ENCODE measurements at places on chromosomes 4 and X. TPM values are rescaled to one million over a fixed set of nuclear protein-coding genes. Genes with fewer than 3 reads are reported as not detected.

GRCh38 chrX:139202742-139203420 is 327.7 kb upstream of the F9 start:
- no peak for DNase-seq

DNA sequence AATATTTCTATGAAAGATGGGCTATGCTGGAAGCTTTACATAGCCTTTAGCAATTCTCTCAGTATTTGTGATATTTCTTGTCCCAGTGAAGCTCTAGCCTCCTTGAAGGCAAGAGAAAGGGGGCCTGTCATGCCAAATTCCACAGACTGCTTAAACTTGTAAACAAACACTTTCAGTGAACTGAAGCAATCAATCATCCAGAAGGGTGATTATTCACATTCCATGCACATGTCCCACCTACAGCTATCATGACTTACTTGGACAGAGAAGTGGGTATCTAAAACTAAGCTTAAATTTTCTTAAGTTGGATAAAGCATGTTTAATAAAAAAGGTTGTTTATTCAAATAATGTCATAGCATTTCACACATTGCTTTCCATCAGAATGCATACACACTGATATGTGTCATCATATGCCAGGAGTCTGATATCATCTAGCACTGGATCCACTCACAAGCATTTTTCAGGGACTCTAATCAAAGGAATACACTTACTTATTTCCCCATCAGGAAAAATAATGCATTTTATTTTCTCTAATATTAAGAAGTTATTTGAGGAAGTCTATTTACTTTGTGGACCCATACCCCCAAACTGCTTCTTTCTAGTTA is 1.2 kb upstream of the FSTL5 start:
- DNase-seq: no peak

The CORIN gene
- total RNA-seq: not detected

The FREM3 gene
- not detected for total RNA-seq

DNA sequence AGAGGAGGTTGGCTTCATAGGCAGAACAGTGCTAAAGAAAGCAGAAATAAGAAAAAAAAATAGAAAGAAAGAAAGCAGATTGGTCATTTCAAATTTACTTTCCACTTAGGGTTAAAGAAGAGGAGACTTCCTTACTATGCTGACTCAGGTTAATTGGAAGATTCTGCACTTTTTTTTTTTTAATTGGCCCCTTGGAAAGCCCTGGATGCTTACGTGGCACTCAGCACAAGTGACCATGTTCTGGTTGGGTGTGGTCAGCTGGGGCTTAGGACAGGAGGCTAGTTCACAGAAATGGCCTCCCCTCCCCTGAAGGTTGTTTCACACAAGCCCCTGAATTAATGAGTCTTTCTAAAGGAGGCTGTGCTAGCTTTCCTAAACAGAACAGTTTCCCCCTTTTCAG is 14.5 kb downstream of the MAGEA9B start:
- DNase-seq: peak; percentile 6

The CT45A3 gene
- 28.3 TPM for total RNA-seq

The DMP1 gene
- total RNA-seq: not detected

- peak; percentile 90 for DNase-seq
These were observed 41.8 kb downstream of the FNIP2 start for GRCh38 chr4:158810487-158811215.

DNA sequence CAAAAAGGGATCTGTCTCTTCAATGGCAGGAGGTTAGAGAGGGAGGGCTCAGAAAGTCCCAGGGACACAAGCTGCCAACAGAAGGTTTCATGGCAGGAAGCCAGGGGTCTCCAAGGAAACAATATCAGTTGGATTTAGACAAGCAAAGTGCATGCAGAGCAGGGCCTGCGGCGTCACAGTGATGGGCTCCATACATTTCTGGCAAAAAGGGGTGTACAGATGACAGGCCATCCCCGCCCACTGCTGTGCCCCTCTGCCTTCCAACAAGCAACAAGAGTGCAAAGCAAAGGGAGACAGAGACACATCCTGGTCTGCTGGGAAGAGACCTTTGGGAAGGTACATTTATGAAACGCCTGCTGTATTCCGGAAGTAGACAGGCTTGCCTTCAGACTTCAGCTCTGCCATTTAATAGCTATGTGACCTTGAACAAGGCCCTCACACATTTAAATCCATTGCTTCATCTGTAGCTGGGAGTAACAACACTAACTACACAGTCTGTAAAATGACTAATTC is 121.2 kb downstream of the AFAP1 start:
- no peak for DNase-seq

GRCh38 chr4:140702096-140702757 is 54.0 kb downstream of the TBC1D9 start:
- no peak for DNase-seq

GRCh38 chr4:182805321-182805720 is 111.9 kb downstream of the DCTD start:
- DNase-seq: no peak

DNA sequence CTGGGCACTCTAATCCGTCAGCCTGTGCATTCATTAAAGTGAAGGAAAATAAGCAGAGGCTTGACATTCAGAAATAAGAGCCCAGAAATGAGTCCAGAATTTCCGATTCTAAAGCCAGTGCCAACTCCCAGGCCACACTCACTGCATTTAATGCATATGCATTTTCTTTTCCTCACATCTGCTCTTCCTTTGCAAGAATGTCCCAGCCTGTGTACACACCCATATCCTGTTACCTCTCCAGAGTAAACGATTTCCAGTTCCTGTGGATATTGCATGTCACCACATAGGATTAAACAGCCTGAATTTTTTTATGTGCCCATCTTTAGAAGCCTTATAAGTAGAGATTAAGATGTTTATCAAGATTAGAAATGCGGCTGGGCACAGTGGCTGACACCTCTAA is 27.5 kb downstream of the ARX start:
- no peak for DNase-seq

The CT83 gene
- total RNA-seq: not detected

DNA sequence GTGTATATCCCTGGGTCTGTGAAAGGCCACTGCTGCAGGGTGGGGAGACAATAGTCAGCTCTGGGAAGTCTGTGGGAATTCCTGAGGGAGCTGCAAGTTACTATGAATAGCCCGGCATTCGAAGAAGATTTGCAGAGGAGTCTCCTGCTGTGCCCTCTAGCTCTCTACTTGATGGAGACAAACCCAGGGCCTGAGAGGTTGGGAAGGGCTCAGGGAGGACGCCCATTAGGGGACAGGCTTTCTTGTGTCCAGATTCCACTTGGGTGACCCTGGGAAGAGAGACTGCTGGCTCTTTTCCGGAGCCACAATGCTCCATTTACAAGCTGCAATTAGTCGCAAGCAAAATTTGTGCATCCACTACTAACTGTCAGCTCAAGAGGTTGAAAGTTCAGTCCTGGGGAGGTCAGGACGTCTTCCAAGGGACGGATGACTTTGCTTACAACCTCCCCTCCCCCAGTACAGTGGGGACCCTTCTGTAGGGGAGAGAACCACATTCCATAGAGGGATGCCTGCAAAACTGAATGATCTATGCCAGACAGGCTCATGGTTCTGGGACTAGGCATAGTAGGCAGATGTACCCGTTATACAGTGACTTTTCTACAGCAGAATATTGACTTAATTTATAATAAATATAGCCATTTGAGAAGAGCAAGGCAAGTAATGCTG is 48.2 kb upstream of the PHOX2B start:
- DNase-seq: no peak

The CENPU gene
- total RNA-seq: 58.9 TPM

The ADGRL3 gene
- total RNA-seq: 1.8 TPM

GRCh38 chr4:72895408-72895807 is 174.1 kb downstream of the COX18 start:
- no peak for DNase-seq

The SH3BGRL gene
- 20.8 TPM for total RNA-seq

DNA sequence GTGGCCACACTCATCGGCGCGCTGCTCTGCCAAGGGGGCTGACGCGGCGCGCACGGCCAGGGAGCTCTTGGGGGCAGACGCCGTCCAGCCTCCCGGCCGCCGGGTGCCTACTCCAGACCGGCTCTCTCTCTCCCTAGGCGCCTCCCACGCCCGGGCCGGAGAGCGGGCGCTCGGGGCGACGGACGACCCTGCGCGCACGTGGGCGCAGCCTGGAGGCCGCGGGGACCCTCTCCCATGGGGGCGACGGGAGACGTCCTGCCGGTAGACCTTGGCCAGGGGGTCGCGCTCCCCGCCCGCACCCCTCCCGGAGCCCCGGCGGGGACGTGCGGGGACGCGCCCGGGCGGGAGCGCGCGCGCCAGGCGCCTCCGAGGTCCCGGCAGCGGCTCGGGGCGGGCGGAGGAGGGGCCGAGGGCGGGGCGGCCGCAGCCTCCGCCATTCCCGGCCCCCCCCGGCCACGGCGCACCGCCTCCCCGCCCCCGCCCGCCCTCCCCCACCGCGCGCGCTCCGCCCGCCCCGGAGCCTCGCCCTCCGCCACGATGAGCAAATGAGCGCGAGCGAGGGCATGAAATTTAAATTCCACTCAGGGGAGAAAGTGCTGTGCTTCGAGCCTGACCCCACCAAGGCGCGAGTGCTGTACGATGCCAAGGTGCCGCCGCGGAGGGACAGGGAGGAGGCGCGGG is at the start of gene MSL3:
MSL3 (plus strand) TSS at position 519 of the 681 bp plus-strand sequence; CDS start at position 546, 27 bp downstream.
- DNase-seq: peak; percentile 59

The CLDN22 gene
- not detected for total RNA-seq

DNA sequence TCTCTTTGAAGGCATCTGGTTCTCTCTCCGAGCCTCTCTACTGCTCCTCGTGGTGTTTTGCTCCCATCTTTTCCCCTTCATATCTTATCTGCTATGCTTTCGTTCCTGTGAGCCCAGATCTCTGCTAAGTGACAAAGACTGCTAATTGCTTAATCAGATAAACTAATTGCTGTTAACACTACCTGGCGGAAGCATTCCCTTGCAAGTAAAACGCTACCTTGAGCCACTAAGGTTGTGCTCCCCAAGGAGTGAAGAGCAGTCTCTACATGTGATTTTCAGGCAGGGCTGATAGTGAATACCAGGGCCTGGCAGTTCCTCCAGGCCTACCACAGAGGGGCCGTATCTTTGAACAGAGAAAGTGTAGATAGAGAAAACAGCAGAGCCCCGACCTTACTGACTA is 244.0 kb upstream of the GATB start:
- DNase-seq: no peak

GRCh38 chr4:15515106-15515505 is 45.4 kb downstream of the CC2D2A start:
- DNase-seq: no peak

The FRAS1 gene
- 1.9 TPM for total RNA-seq

DNA sequence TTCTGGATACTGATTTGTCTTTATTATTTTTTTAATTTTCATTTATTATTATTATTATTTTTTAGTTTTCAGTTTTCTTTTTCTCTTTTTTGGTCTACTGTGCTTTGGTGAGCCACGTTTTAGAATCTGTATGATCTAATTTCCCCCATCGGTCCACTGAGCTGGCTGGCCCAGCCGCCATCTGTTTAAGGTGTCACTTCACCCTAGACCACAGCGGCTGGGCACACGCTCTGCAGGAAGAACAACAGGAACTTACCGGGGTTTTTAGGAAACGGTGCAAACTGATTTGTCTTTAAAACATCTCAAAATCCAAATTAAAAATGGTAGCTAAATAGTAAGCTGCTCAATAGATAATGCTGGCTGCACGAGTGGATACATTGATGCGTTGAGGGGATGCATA is 48.8 kb upstream of the AMOT start:
- no peak for DNase-seq

The BRS3 gene
- total RNA-seq: not detected

- no peak for DNase-seq
These were observed 54.7 kb downstream of the CD38 start for GRCh38 chr4:15832523-15833451.

DNA sequence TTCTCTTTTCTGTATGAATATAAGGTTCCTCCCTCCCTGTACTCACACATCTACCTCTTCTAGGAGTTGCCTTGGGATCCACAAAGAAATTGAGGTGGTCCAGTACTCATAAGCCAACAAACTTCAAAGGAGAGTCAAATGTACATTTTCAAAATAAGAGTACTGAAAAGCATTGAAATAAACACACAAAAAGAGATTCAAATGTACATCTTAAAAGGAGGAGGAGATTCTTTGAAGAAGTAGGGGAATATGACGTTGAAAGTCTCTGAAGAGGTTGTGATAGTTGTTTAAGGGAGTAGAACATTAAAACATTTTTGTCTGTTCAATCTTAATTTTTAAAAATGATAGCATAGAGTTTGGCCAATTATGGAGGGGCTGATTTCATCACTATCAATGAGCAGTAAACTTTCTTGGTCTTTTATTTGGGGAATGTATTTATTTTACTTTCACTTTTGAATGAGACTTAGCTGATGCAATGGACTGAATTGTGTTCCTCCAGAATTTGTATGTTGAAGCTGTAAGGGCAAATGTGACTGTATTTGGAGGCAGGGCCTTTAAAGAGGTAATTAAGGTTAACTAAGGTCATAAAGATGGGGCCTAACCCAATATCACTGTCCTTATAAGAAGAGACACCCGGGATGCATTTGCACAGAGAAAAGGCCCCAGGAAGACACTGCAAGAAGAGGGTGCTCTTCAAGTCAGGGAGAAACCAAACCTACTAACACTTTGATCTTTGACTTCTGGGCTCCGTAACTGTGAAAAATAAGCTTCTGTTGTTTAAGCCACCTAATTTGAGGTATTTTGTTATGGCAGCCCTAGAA is 226.3 kb upstream of the PGRMC2 start:
- no peak for DNase-seq

The GCNA gene
- total RNA-seq: 0.29 TPM

- no peak for DNase-seq
These were observed 33.9 kb downstream of the PCDH7 start for GRCh38 chr4:30754021-30754420.

The RNF175 gene
- total RNA-seq: not detected

GRCh38 chr4:146640021-146640464 is 1.4 kb downstream of the POU4F2 start:
- no peak for DNase-seq

- no peak for DNase-seq
These were observed 67.5 kb downstream of the NEUROG2 start for GRCh38 chr4:112448306-112449132.

DNA sequence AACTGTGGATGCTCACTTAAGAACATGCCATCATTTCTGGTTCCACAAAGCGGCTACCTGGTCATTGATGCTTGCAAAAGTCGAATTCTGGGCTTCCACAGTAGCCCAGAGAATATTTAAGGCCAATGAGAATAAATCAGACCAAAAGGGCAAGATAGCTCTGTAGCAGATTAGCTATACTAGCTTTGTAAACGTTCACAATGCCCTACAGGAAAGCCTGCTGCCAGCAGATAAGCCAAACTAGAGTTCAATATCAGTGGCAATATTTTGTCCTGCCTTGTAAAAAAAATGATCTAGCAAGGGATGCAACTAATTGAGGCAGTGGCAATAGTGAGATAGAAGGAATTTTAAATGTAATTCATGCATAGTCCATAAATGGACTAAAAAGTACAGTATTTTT is 387.7 kb upstream of the TEX13C start:
- no peak for DNase-seq

GRCh38 chrX:13077168-13077567 is 32.7 kb upstream of the FAM9C start:
- DNase-seq: peak; percentile 30

- no peak for DNase-seq
These were observed 422.9 kb downstream of the DTHD1 start for GRCh38 chr4:36704289-36704688.

The OTUD5 gene
- 17.8 TPM for total RNA-seq

The SYN1 gene
- total RNA-seq: not detected

The CLNK gene
- not detected for total RNA-seq

The RHOXF1 gene
- not detected for total RNA-seq

GRCh38 chr4:119865389-119865788 is 201.3 kb downstream of the MAD2L1 start:
- no peak for DNase-seq

The PF4V1 gene
- not detected for total RNA-seq

The ABCB7 gene
- 30.9 TPM for total RNA-seq

All from Daoy (cell line).